ENCODE measurements at places on chromosomes 16 and 17.

GRCh38 chr16:29991571-29991904 lies 3.9 kb downstream of the HIRIP3 start:
- DNase-seq = no peak

DNA sequence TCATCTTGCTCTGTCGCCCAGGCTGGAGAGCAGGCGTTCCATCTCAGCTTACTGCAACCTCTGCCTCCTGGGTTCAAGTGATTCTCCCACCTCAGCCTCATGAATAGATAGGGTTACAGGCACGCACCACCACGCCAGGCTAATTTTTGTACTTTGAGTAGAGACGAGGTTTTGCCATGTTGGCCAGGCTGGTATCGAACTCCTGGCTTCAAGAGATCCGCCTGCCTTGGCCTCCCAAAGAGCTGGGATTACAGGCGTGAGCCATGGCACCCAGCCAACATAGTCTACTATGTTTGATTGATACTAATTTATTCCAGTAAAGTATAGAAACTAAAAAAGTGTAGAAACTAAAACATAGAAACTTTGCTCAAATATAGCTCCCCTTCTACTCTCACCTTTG lies 94.9 kb downstream of the CA4 start:
- no peak for DNase-seq

DNA sequence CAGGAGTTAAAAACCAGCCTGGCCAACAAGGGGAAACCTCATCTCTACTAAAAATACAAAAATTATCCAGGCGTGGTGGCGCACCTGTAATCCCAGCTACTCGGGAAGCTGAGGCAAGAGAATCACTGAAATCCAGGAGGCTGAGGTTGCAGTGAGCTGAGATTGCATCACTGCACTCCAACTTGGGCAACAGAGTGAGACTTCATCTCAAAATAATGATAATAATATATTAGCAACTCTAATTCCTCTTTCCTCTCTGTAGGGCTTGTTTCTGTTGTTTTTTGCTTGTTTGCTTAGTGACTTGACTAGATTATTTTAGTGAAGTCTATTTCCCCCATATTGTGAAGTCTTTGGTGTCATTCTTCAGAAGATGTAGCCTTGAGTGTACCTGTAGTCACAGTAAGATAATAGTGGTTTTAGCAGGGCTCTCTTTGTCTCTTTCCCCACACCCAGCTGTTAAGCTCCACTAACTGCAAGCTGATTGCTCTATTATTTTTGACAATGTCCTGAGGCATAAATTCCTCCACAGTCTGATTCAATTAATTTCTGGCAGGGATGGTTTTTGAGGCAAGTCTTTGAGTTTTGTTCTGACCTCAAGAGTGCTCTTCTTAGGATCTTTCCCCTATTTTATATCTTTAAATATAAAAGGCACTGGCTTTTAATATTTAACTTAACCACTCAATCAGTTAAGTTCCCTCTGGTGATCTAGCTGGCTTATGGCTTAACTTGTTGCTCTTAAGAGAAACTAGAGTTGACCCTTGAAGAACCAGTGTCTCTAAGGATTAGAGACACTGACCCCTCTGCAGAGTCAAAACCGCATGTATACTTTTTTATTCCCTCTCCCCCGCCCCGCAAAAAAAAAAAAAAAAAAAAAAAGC lies 18.6 kb upstream of the TNFSF12 start:
- DNase-seq = no peak

GRCh38 chr16:74201576-74201975 lies 95.0 kb upstream of the PSMD7 start:
- no peak for DNase-seq

DNA sequence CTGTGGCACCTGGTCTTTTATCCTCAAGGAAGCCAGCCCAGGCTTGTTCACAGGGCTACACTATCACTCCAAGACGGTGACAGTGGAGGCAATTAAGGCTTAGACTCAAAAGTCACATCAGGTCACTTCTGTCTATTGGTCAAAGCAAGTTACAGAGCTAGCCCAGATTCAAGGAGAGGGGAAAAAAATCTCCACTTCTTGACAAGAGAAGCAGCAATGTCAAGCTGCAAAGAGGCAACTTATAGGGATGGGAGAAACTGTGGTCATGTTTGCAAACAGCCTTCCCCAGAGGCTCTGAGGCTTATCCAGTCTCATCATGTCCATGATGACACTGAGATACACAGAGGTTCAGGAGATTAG lies 31.6 kb downstream of the SERPINF1 start:
- no peak for DNase-seq

DNA sequence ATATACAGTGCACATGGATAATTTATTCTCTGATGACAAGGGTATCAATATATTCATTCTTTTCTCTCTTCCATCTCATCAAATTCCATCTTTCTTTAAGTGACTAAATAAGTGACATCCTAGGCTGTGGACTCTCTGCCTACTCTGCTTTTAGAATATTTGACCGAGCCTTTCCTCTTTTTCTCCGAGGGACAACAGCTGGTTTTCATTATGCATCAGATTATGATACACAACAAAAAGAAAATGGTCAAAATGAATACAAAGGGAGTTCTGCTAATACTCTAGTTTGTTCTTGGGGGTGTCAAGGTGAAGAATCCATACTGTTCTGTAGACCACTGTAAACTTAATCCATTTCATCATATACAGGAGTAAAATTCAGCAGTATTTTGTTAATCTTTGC lies 942.6 kb downstream of the KCNJ2 start:
- no peak for DNase-seq

- DNase-seq = no peak
Observed at GRCh38 chr17:50508573-50509460, 578 bp downstream of the MYCBPAP start.

DNA sequence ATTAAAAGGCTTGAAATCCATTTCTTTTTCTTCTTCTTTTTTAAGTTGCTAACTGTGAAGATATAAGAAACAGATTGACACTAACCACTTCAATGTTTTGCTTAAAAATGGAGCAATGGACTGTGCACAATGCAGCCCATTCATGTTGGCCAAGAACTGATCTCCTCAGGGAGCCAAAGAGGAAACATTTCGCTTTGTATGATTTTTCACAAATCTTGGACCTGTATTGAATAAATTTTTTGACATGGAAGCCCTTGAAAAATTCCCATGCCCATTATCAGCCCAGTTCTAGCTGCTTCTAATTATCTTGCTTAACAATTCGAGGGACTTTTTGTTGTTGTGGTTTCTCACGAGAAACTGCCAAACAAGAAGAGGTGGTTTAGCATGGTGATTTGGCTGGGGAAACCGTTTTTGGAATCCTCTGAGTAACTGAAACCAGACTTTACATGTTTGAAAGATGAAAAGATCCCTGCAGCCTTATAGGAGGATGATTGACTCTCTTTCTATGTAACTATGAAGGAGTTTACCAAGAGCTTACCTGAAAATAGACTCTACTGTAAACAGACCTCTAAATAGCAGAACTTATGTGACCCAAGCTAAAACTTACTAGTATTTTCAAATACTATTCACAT lies 1389.4 kb upstream of the GOT2 start:
- DNase-seq = no peak

- no peak for DNase-seq
Observed at GRCh38 chr16:86757704-86758040, 179.3 kb downstream of the FOXL1 start.

DNA sequence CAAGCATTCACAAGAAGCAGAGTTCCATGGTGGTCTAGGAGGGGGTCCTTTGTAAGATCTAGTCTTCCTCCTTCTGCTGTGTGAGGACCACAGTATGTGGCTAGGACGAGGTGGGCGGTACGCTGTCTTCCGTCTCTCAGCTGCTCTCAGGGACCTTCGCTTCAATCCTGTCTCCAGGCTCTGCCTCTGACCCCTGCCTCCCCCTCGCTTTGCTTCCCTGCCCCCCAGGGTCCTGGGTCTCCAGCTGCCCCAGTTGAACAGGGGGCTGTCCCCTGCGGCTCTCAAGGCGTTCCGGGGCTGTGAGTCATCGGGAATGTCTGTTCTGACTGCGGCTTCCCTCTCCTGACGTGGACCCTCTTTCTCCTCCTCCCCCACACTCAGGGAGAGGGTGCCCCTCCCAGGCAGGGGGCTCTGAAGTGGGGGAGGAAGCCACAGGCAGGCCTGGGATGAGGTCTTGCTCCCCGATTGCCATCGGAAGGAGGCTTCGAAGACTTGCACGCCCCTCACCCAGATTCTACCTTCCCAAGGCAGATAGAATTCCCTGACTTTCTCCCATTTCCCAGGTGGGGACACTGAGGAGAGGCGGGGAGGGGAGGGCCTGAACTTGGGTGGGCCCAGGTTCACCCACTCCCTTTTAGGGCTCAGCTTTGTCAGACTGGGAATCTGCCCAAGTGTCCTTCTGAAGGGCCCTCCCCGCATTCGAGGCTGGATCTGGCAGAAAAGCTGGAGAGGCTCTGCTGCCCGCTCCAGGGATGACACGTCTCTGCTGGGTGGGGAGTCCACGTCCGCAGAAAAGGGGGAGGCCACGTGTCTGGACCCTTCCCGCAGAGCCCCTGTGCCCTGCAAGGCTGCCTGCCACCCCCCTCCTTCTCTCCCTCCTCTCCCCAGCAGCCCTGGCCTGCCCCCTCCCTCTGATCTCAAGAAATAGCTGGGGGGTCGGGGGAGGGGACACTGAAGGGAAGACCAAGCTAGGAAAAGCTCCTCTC lies 9.1 kb upstream of the COL1A1 start:
- DNase-seq = no peak

DNA sequence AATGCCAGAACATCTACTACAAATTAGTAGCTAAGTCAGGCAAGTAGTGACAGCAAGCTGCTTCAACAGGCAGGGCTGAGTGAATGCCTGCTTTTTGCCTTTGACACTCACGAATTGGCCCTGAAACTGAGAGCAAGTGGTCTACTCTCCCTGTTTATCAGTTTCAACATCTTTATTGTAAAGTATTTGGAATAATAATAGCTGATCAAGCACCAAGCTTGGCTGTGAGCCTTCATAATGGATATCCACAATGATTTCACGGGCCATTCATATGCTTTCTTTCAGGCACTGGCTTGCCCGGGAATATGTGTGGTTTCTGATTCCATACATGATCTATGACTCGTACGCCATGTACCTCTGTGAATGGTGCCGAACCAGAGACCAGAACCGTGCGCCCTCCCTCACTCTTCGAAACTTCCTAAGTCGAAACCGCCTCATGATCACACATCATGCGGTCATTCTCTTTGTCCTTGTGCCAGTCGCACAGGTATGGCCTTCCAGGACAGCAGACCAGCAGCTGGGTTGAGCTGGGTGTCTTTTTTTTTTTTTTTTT lies 5.2 kb downstream of the TLCD3A start:
- no peak for DNase-seq

GRCh38 chr17:8121681-8122421 lies 2.1 kb downstream of the HES7 start:
- no peak for DNase-seq

- DNase-seq = no peak
Observed at GRCh38 chr17:73982871-73983270, 220.6 kb upstream of the RPL38 start.

- DNase-seq = no peak
Observed at GRCh38 chr16:48102083-48103008, 53.4 kb downstream of the ABCC12 start.

DNA sequence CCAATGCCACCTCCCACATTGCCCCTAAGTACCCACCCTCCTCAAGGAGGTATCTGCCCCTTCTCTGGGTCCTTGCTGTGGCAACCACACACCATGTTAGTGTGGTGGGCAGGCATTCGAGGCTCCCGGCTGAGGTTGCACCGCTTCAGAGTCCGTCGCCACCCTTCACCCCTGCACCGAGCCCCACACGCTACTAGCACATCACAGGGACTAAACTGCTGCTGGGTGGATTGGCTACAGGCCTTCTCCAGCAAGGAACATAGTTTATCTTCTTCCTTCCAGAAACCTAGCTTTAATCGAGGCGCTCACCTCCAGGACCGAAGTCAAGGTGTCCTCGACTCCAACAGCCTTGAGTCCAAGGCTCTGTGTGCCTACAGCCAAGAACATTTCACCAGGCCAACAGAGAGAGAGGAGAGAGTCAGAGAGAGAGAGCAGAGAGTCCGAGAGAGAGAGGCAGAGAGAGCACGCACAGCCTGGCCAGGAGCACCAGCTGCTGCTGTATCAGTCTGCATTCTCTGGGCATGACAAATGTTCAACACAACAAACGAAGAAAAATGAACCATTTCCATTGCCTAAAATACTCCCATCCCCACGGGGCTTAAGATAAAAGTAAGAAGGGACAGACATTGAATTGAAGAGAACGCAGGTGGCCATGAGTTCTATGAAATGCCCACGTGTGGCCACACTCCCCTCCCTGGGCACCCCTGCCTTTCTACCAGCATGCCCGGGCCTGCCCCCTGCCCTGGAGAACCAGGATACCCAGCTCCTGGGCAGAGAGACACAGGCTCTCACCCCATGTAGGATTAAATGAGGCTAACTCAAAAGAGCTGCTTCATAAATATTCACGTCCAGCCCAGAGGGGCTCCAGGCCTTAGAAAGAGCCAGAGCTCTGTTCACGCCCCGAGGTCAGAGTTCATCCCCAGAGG lies 94.9 kb downstream of the RBFOX3 start:
- no peak for DNase-seq

DNA sequence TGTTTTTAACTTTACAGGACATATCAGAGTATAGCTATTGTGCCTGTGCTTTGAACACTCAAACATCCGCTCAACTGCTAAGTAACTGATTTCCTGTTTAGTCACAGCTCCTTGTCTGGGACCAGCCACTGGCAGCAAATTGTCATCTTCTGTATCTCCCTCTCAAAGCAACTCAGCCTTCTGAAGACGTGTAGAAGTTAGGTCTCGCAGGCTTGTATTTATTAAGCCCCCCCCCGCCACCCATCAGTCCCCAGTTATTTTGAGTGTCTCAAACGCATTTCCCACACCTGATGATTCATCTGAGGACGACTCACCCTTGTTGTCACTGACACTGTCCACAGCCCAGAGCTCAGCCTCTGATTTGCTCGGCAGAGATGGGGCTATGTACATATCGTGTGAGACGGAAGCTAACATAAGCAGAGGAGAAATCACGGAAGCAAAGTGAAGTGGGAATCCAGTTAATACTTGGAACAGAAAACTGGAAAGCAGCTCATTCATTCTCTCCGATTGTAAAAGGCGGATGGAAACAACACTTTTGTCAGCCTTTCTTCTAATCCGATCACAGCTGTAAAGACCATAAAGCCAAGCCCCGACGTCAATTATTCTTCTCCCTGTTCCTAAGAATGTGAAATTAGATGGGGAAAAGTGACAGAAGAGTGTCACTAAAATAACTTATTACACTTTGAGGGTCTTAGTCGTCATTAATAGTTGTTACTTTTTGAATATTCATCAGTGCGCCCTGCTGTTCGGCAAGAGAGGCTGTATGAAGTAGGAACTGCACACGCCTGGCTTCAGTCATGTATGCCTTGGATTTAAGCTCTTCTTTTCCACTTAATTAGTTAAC lies 64.2 kb downstream of the PITPNC1 start:
- peak; percentile 95 for DNase-seq

DNA sequence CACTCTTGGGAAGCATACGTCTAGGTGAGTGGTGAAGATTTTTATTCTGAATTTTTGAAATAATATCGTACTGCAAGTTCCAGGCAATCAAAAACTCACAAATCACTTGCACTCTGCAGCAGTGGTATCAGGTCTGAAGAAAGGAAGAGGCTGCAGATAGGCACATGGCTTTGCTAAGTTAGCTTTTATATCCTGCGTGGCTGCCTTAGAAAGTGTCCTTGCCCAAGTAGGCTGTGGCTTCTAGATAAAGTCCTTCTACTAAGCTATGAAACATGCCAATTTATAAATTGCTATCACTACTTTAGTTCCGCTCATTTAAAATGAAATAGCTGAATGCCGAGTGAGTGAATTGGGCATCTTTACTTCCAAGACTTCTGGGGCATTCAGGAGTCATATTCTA lies 17.9 kb downstream of the WWOX start:
- DNase-seq = no peak

- DNase-seq = no peak
Observed at GRCh38 chr16:74298104-74298503, 1.5 kb downstream of the PSMD7 start.

GRCh38 chr17:22703786-22704441 lies 1011.6 kb downstream of the KCNJ18 start:
- no peak for DNase-seq
